ENCODE measurements at places on chromosomes 13 and 19.

- DNase-seq: peak; percentile 62
Measured at GRCh38 chr13:27792393-27793218, at the start of gene GSX1. Gene GSX1 (plus strand): TSS chr13:27792483. CDS start chr13:27792691, 208 bp downstream.

DNA sequence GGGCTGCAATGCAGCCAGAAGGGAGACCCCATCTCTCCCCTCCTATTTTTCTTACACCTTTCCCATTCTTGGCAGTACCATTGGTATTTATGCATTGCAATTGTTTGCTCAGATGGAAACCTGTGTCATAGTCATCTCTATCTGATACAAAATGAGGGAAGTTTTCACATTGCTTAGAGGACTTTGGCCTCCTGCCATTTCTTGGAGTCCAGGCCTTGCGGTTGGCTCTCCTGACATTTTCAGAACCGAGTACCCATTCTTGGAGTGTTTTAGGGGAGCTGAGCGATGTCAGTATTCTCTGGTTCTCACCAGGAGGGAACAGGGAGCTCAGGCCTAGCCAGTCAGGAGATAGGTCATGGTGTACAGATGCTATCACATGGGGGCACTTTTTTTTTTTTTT lies 1.5 kb downstream of the SIN3B start:
- DNase-seq: no peak

DNA sequence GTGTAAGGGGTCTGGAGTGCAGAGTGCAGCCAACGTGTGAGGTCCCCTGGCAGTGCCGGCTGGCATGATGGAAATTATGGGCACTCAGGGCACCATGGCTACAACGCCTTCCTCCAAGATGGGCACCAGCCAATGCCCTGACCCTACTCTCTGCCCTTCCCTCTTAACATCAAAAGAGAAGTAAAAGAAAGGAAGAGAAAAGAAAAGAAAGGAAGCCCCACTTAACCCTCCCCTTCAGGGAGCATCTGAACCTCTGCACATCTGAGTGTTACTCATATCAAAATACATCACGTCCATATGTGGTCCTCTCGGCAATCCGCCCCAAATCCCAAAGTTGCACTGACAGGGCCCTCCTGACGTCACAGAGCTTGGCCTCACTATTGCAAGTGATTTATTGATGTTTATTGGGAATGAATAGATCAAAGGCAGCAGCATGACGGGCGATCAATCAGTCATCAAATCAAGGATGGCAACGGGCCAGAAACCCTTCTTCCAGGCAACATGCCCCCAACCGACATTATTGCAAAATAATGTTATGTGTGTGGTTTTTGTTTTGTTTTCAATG lies 1.3 kb downstream of the TSHZ3 start:
- no peak for DNase-seq

GRCh38 chr13:51045451-51045850 lies 65.6 kb downstream of the C13orf42 start:
- no peak for DNase-seq

DNA sequence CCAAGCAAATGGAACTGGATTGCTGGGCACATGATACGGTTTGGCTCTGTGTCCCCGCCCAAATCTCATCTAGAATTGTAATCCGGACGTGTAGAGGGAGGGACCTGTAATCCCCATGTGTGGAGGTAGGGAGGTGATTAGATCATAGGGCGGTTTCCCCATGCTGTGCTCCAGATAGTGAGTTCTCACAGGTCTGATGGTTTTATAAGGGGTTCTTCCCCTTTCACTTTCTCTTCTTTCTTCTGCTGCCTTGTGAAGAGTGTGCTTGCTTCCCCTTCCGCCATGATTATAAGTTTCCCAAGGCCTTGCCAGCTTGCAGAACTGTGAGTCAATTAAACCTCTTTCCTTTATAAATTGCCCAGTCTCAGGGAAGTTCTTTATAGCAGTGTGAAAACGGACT lies 32.6 kb upstream of the MTIF3 start:
- no peak for DNase-seq

GRCh38 chr19:51448411-51449016 lies 9.7 kb downstream of the SIGLEC8 start:
- DNase-seq: peak; percentile 77

GRCh38 chr13:21075011-21075378 lies 13.6 kb upstream of the LATS2 start:
- peak; percentile 56 for DNase-seq

DNA sequence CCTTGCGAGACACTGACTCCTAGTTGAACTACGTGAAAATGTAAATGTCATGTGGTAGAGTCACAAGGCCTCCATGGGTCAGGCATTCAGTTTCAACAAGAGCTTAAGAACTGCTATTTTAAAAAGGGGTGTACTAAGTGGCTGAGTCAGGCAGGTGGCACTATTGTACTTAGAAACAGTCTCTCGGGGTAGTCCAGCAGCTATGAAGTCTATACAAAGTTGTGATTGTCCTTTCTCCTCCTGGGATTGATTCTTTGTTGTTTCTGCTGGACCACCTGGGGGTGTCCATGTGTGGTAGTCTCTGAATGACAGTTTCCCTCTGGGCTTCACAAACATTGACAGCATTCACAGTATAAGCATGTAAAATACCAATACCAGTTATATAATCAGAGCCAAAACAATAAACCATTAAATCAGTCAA lies 33.0 kb downstream of the UGGT2 start:
- DNase-seq: no peak

GRCh38 chr13:51797664-51798488 lies 6.1 kb downstream of the DHRS12 start:
- DNase-seq: peak; percentile 68
